Stimulated activated CD8-positive, alpha-beta memory T cell treated with anti-CD3 and anti-CD28 coated beads, Interleukin-4, amount 100 ng/mL, for 1 hour (primary cell): ENCODE measurements at places on chromosomes 3 and 15.

GRCh38 chr3:159265705-159266104 lies 463.9 kb downstream of the MFSD1 start:
- DNase-seq = no peak

- DNase-seq = no peak
Measured at GRCh38 chr15:41494190-41494921, 682 bp downstream of the ITPKA start.

GRCh38 chr3:72220946-72221345 lies 436.0 kb upstream of the PROK2 start:
- no peak for DNase-seq

DNA sequence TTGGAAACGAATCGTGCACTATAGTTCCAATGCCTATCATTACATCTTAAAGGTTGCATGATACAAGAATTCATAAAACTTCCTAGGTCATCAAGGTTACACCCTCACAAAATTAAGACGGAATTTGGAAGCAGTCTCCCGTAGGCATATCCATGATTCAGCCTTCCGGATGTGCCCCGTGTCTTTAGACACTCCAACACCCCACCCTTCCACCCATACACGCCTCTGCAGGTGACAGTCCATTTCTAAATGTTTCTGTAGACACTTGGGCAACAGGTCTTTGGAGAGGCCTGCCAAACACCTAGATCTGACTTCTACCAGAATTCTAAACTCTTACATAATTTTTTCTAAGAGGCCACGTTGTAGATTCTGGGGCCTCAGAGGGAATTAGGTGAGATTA lies 49.8 kb downstream of the LDHAL6B start:
- DNase-seq = no peak

GRCh38 chr15:46703020-46703861 lies 1014.1 kb upstream of the SEMA6D start:
- no peak for DNase-seq

- DNase-seq = no peak
Measured at GRCh38 chr3:67083277-67083676, 85.2 kb downstream of the KBTBD8 start.

DNA sequence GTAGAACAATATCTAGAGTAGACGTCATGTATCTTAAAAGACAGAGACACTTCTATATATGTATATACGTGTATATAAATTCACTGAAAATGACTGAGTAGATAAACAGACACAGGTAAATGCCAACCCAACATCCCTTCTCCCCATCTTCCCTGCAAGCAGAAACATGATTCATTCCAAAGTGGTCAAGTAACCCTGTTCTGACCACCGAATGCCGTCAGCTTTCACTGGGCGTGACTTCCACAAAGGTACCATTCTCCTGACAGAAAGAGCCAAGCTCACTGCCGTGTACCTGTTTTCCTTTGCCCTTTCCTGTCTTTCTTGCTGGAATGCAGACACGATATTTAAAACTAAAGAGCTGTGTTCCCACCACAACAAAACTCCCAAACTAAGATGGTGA lies 76.7 kb downstream of the TAFA4 start:
- DNase-seq = no peak

- DNase-seq = no peak
Measured at GRCh38 chr3:155230382-155230781, 63.1 kb downstream of the STRIT1 start.
